ENCODE measurements at places on chromosomes 5 and 9. TPM values are rescaled to one million over a fixed set of nuclear protein-coding genes. Genes with fewer than 3 reads are reported as not detected.

PPIP5K2 gene
- 41.2 TPM for total RNA-seq

PRUNE2 gene
- total RNA-seq, result under 0.01 TPM

SAXO1 gene
- total RNA-seq, result under 0.01 TPM

CNTFR gene
- not detected for total RNA-seq

BAAT gene
- 0.07 TPM for total RNA-seq

BARHL1 gene
- total RNA-seq, result not detected

CER1 gene
- not detected for total RNA-seq

FAM81B gene
- total RNA-seq, result not detected

COX7C gene
- total RNA-seq, result 246 TPM

IL4 gene
- not detected for total RNA-seq

C5orf52 gene
- not detected for total RNA-seq

CREB3 gene
- total RNA-seq, result 50.9 TPM

TMEFF1 gene
- total RNA-seq, result 0.21 TPM

GPR21 gene
- total RNA-seq, result 1.4 TPM

FOXD1 gene
- total RNA-seq, result 13.0 TPM

OBP2B gene
- total RNA-seq, result not detected

PTPDC1 gene
- total RNA-seq, result 9.2 TPM

BNC2 gene
- under 0.01 TPM for total RNA-seq

LPAR1 gene
- total RNA-seq, result 15.9 TPM

ADAMTS16 gene
- total RNA-seq, result not detected

ORM2 gene
- total RNA-seq, result not detected

SH3TC2 gene
- 6.0 TPM for total RNA-seq

PCDHGB4 gene
- 3.1 TPM for total RNA-seq

PTCD2 gene
- 10.8 TPM for total RNA-seq

AIF1L gene
- total RNA-seq, result 0.36 TPM

LEAP2 gene
- total RNA-seq, result under 0.01 TPM

BTNL8 gene
- total RNA-seq, result not detected

IL3 gene
- total RNA-seq, result not detected

TMEM215 gene
- total RNA-seq, result not detected

RALGPS1 gene
- total RNA-seq, result 4.7 TPM

TYRP1 gene
- not detected for total RNA-seq

CEP78 gene
- total RNA-seq, result 11.5 TPM

INSL6 gene
- not detected for total RNA-seq

AQP7 gene
- 0.07 TPM for total RNA-seq

MYMK gene
- total RNA-seq, result not detected

SLC6A19 gene
- not detected for total RNA-seq

BRINP1 gene
- total RNA-seq, result 0.34 TPM

Data from nasal cavity respiratory epithelium epithelial cell of viscerocranial mucosa (primary cell).